NCI-H1694 (cell line): ENCODE measurements at places on chromosomes 6 and 20.

- DNase-seq, result no peak
These were observed 97.9 kb upstream of the PTPRT start for GRCh38 chr20:43287637-43288036.

GRCh38 chr20:9246731-9247130, 177.8 kb downstream of the PLCB4 start:
- no peak for DNase-seq

DNA sequence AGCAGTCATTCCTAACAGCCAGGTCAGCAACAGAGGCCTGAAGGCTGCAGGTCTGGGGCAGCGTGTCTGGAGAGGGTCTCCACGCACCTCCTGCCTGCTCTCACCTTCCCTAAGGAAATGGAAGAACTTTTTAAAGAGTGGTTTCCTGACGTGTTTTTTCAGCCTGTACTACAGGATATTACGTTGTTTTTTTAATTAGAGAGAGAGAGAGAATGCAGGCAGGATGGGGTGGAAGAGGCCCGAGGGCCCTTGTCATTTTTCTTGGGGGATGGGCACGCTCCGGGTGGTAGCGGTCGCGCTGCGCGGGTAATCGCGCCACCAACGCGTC, 2.1 kb downstream of the DLL1 start:
- DNase-seq, result no peak

DNA sequence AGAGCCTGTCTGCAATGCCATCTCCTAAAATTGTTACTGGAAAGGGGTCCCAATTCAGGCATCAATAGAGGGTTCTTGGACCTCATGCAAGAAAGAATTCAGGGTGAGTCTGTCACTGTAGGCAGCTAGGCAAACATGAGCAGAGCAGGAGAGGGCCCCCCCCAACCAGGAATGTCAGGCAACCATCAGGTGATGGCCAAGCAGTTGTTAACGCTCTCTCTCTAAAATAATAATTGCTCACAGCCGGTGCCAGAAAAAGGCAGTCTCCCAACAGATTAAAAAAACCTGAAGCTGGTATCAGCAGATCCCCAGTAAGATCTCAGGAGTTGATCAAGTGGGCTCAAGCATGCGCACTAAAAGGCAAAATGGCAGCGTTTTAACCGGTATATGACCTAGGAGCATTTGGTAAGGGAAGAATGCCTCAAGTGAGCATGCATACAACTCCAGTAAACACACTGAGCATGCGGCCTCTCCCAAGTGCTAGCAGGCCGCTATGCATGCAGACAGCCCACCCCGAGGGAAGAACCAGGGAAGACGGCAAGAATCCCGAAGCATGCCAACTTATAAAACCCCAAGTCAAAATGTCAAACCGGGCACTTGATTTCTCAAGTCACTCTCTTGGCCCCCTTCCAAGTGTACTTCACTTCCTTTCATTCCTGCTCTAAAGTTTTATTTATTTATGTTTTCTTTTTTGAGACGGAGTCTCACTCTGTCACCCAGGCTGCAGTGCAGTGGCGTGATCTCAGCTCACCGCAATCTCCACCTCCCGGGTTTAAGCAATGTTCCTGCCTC, 44.0 kb upstream of the RNGTT start:
- no peak for DNase-seq
